Skeletal muscle cell (primary cell): ENCODE measurements at places on chromosomes 7 and 10.
A peak's percentile ranks its signal among the peaks of the same experiment; 100 is the strongest.

- DNase-seq, result no peak
Observed at GRCh38 chr7:139560678-139561077, 37.2 kb downstream of the CLEC2L start.

GRCh38 chr10:30637881-30638467 is 8.4 kb upstream of the LYZL2 start:
- DNase-seq, result peak; percentile 81

DNA sequence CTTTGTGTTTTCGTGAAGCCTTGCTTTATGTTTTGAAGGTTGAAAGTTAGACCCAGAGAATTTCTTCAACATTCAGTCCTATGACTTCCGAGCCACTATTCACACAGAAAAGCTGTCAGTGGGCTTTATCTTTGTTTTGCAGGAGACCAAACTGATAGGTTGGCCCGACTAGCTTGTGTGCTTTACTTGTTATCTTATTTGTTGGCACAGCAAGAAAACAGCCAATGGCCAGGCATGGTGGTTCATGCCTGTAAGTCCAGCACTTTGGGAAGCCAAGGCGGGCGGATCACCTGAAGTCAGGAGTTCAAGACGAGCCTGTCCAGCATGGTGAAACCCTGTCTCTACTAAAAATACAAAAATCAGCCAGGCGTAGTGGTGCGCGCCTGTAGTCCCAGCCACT is 16.0 kb upstream of the GDI2 start:
- DNase-seq, result no peak

- DNase-seq, result no peak
Observed at GRCh38 chr7:126720232-126720631, 532.5 kb downstream of the GRM8 start.

GRCh38 chr7:151690606-151691005 is 170.9 kb upstream of the RHEB start:
- DNase-seq, result no peak

- no peak for DNase-seq
Observed at GRCh38 chr10:98302741-98303365, 34.9 kb upstream of the LOXL4 start.

DNA sequence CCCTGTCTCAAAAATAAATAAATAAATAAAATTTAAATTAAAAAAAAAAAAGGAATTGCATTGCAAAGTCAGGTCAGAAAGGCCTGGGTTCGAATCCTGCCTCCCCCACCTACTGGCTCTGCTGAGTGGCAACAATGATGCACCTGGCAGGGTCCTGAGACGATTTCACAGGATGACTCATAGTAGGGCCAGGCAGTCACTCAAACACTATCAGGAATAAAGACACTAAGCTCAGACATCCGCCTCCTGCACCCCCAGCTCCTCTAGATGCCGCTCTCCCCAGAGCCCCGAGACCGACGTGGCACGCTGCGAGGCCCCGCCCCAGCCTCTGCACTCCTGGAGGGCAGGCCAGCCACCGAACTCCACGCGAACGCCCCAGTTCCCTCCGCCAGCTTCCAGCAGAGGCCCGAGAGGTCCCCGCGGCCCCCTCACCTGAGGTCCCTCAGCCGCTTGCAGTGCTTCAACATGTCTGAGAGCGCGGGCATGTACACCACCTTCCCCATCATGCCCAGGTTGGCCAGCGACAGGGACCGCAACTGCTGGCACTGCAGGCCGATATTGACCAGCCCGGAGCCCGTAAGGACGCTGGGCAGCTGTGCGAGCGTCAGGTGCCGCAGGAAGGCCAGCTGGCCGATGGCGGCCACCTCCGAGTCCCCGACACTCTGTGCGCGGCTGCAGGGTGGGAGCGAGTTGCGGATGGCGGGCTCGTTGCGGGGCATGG is 76.6 kb upstream of the TNRC18 start:
- DNase-seq, result no peak

DNA sequence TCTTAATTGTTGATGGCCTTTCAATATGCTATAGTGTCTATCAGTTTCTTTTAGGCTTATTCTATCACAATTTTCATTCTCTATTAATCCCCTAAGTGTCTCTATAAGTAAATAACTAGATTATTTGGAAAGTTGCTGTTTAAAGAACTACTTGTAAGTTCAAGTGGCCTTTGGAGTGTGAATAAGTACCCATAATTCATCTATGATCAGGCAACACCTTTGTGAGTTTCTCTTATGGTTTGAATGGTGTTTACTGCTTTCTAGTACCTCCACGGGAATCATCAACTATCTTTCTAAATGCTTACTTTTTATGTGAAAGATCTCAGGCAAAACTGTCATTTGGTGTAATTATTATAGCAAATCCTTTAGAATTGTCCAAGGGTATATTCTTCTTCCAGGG is 166.7 kb downstream of the POU6F2 start:
- DNase-seq, result no peak

GRCh38 chr7:148173369-148173768 is 417.2 kb upstream of the C7orf33 start:
- DNase-seq, result no peak

- DNase-seq, result no peak
Observed at GRCh38 chr7:131238347-131238931, 89.2 kb upstream of the MKLN1 start.

DNA sequence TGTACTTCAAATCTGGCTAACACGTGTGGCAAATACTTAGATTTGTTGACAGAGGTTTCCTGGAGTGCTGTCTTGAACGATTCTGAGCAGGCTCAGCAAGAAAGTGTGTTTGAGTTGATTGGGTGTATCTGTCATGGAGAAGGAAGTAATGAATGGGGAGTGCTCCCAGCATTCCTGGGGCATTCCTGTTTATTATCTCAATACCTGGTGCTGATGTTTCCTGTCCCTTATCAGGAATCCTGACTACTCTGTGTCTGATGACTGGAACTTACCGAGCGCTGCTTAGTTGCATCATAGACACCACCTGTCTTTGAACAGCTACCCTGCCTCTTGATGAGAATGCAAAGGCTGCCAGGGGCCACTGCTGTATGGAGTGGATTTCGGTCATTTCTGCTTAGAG is 41.0 kb upstream of the TMEM248 start:
- DNase-seq, result no peak

DNA sequence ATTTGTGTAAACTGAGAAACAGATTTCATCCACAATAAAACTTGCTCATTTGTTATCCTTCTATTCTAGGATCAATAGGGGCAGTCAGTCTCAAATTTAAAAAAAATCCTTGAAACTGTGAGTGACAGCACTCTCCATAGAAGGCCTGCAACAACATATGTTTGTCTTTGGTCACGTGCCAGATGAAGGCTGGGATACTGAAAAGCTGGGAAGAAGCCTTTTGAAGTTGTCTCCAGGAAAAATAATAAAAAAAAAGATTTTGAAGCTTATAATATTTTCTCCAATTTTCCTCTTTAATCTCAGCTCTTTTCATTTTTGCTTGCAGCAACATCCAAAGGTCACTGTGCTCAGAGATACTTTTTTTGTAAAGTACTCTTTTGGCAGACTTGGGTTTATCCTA is 128.6 kb upstream of the SLC26A5 start:
- no peak for DNase-seq

DNA sequence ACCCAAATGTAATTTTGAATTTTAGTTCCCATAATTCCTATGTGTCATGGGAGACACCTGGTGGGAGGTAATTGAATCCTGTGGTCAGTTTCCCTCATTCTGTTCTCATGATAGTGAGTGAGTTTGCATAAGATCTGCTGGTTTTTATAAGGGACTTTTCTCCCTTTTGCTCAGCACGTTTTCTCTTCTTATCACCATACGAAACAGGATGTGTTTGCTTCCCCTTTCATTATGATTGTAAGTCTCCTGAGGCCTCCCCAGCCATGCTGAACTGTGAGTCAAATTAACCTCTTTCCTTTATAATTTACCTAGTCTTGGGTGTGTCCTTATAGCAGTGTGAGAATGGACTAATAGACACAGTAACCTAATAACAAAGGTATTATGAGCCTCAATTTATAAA is 36.1 kb upstream of the ZNF736 start:
- no peak for DNase-seq

DNA sequence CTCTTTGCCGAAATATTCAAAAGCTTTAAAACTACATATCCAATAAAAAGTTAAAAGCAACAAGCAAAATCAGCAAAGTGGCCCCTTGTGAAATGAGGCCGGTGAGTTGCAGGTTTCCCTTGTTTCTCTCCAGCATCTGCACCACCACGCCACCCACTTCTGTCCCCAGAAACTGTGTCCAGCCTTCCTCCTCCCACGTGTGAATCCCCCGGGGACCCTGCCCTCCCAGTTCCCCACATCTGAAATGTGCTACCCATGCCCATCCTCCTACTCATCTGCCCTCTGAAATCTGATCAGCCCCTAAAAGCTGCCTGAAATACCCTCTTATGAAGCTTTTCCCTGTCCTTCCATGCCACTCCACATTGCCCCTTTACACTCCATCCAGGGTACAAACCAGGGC is 3.8 kb downstream of the ALOX5 start:
- DNase-seq, result no peak

DNA sequence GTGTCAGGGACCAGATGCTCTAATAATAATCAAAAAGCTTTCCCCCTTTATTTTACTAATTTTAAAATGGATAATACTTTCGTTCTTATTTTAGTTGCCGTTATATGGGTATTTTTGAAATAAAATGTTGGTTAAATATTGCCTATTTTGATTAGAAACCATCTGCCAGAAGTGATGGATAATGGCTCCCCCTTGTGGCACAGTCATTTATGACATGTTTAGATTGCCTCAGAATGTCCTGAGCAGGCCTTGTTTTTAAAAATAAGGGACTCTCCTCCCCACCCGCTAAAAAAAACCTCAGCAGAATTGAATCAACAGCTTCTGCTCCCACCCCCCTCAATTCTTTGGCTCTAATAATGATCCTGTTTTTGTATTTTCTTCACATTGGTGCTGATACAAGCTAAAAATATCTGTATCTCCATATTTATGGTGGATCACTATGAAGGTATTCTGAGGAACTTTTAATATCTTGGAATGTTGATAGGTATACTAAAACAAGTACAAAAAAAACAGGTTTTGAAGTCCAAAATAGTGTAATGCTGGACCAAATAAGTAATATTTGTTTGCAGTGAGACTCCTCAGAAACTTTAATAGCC is 38.8 kb downstream of the TMEM60 start:
- peak; percentile 25 for DNase-seq

- DNase-seq, result no peak
Observed at GRCh38 chr7:20157456-20157855, 59.7 kb downstream of the MACC1 start.

- no peak for DNase-seq
Observed at GRCh38 chr7:92485974-92486373, 8.2 kb upstream of the ERVW-1 start.

- no peak for DNase-seq
Observed at GRCh38 chr10:77283326-77283725, 354.3 kb downstream of the KCNMA1 start.

DNA sequence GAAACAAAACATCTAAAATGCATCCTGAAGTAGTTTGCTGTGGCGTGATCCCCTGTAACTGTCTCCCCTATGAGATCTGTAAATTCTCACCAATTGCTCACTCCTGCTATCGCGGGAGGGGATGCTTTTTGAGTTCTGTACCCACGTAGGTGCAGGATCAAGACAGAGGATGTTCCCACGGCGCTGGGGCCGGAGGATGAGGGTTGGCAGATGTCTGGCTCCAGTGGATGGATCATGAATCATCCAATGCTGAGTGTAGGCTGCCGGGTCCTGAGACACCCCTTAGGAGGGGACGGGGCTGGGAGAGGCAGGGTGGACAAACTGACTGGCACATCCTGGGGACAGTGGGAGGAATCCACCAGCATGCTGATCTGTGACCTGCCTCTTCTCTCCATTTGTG is 224.4 kb downstream of the USP6NL start:
- no peak for DNase-seq

DNA sequence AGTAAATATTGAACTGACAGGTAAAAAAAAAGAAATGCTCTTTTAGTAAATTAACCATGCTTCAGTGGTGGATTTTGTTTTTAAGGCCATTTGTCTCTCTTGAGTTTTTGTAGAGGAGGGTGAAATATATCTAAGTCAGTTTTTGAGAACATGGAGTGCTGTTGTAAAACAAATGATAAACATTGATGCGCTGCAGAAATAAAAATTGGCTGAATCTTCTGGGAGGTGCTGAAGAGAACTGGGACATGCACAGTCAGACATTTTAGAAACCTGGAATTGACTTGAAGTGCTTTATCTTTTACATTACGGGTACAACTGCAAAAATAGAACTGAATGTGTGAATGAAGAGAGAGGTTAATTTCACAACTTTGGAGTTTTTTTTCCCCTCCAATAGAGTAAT is 203.0 kb upstream of the HDAC9 start:
- DNase-seq, result no peak

- no peak for DNase-seq
Observed at GRCh38 chr10:117674646-117675045, 132.1 kb downstream of the EMX2 start.

DNA sequence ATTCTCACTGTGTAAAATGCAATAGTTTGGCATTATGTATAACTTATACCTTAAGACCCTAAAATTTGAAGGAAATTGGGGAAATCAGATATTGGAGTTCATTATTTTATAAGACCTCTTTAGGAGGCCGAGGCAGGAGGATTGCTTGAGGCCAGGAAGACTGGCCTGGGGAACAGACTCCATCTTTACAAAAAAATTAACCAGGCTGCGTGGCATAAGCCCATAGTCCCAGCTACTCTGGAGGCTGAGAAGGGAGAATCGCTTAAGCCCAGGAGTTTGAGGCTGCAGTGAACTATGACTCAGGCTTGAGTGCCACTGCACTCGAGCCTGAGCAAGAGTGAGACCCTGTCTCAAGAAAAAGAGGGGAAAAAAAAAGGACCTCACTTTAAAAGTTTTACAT is 14.0 kb upstream of the PBLD start:
- no peak for DNase-seq

- DNase-seq, result peak; percentile 74
Observed at GRCh38 chr7:112056409-112056808, 149.8 kb downstream of the DOCK4 start.

DNA sequence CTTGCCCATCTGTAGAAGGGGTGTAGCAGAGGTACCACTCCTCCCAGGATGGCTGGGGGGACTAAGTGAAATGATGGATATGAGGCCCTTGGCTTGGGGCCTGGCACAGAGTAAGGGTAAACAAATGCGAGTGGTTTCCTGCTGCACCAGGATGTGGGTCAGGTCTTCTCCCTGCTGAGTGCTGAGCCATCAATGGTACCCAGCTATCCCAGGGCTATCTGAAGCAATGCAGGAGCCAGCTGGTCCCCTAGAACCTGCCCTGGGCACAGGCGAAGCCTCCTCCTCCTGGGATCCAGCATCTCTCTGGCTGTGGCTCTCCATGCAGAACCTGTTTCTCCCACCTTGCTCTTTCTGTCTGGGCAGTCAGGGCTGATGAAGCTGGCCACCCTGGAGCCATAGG is 20.9 kb upstream of the GOLGA7B start:
- DNase-seq, result no peak
